ENCODE measurements at places on chromosomes 1 and 21.

GRCh38 chr1:205739348-205740160 is 10.4 kb downstream of the NUCKS1 start:
- no peak for DNase-seq

- no peak for DNase-seq
These were observed 60.6 kb upstream of the TLR5 start for GRCh38 chr1:223203694-223204093.

- DNase-seq: peak; percentile 92
These were observed 18.0 kb downstream of the BMP8A start for GRCh38 chr1:39509360-39510009.

GRCh38 chr1:111909030-111909429 is 80.4 kb downstream of the KCND3 start:
- DNase-seq: no peak

DNA sequence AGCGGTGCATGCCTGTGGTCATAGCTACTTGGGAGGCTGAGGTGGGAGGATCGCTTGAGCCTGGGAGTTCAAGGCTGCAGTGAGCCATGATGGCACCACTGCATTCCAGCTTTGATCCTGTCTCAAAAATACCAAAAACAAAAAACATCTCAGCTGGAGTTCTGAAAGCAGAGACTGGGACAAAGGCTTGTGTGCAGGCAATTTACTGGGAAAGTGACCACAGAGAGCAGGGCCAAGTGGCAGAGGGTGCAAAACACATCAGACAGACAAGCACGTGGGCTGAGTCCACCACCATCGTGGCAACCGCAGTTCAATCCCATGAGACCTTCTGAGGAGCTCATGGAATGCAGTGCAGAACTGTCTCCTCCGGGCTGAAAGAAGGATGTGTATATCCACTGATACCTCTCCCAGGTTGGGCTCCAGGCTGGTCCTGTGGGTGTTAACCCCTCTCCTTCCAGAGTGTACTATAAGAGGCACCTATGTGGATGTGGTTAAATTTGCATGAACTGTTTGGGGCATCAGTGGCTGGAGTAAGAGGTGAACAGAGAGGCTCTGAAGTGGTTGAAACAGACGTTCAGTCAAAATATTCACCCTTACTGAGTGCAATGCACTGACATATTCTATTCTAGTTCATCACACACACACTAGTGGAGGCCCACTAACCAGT is 10.8 kb downstream of the PIGP start:
- DNase-seq: no peak

DNA sequence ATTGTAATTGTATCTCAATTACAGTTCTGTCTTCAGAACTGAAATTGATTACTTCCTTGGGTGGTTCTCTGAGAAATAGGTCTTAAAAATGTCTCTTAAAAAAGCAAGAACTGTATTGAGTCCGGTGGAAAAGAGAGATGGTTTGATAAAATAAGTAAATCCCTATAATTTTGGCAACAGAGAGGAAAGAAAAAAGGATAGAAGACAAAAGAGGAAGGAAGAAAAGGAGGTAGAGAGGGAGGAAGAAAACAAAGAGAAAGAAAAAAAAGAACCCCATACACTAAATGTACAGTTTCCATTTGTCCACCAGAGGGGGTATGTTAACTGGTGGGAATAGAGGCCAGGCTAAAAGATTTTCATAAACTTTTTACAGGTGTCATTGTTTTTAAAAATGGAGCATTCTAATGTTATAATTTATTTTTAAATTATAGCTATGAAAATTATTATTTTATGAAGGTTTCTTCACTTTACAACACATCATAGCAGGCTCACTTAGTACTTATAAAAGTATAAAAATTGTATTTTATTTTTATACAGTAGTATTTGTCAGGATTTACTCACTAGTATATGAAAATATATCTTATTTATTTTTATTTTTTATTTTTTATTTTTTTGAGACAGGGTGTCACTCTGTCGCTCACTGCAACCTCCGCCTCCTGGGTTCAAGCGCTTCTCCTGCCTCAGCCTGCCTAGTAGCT is 2.1 kb upstream of the UBE2T start:
- DNase-seq: peak; percentile 81

GRCh38 chr1:11067716-11068599 is 8.1 kb upstream of the SRM start:
- DNase-seq: no peak

- DNase-seq: no peak
These were observed 40.9 kb downstream of the PTGFRN start for GRCh38 chr1:116950517-116951199.

DNA sequence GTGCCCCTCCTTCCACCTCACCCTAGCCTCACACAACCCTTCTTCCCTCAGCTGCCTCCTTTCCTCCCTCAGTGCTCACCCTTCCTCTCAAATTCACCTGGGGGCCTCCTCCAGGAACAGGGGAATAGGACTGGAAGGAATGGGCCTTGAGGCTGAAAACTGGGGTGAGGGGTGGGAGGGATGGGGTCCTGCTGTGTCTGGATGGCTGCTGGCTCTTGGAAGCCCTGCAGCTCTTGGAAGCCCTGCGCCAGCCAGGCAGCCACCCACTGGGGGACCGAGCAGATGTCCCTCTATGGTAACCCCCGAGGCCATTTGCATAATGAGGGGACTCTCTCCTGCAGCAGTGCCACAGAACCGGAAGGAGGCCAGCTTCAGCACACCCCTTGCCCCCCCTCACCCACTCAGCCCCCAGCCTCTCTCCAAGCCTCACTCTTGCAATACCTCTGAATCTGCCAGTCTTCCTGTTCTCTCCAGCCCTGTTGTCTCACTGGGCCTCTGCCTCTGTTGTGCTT is 85.2 kb downstream of the KIRREL1 start:
- no peak for DNase-seq

DNA sequence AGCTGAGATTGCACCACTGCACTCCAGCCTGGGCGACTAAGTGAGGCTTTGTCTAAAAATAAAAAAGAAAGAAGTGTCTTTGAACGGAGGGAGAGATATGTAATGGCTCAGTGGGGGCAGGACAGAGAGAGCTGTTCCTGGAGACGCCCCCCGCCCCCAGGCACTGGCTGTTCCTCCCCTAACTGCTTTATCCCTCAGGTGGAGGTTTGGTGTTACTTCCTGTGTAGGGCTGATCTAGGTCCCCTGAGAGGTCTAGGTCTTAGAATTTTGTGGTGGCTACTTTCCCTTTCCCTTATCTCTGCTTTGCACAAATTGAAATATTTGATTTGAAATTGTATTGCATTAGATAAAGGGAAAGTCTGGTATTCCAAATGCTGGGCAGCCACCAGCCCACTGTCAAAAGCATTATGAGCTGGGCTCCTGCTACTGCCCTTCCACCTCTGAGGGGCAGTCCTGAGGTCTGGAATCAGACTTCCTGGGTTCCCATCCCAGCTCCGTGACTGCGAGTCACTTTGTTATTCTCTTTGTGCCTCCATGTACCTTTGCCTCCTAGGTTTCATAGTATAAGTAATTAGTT is 134.8 kb upstream of the KIF26B start:
- DNase-seq: no peak

DNA sequence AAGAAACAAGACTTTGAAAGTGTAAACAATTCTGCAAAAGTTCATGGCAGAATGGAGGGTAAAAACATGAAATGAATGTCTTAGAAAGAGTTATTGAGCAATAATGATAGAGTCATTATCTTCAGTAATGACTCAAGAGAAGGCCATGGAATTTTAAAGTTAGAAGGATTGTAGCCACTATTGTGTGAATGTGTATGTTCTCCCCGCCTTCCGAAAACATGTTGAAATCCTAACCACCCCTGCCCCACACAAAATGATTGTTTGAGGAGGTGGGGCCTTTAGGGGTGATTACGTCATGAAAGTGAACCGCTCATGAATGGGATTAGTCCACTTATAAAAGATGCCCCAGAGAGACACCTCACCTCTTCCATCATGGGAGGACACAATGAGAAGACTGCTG is 93.8 kb upstream of the CCDC190 start:
- no peak for DNase-seq

- DNase-seq: peak; percentile 61
These were observed 23.4 kb downstream of the MAPKAPK2 start for GRCh38 chr1:206708058-206708457.

DNA sequence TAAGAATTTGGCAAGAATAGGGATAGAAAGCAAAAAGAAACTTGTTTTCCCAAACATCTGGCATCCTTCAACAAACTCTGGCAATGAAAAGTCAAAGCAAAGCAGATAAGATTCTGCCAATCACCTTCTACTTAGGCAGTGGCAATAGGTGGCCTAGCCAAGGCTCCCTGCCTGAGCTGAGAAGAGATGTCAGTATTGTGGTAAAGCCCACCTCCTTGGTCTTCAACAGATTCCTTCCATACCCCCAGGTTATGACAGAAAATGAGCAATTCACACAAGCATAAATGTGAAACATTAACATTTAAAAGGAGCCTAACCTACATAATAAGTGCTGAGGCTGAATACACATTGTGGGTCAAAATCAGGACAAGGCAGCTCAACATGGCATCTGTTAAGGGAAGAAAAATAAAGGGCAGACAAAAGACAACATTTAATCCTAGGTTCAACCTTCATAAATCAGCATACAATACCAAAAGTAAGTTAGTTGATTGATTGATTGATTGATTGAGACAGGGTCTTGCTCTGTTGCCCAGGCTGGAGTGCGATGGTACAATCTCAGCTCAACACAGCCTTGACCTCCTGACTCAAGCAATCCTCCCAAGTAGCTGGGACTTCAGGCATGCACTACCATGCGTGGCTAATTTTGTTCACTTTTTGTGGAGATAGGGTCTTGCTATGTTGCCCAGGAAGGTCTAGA is 123.1 kb downstream of the AKT3 start:
- no peak for DNase-seq

DNA sequence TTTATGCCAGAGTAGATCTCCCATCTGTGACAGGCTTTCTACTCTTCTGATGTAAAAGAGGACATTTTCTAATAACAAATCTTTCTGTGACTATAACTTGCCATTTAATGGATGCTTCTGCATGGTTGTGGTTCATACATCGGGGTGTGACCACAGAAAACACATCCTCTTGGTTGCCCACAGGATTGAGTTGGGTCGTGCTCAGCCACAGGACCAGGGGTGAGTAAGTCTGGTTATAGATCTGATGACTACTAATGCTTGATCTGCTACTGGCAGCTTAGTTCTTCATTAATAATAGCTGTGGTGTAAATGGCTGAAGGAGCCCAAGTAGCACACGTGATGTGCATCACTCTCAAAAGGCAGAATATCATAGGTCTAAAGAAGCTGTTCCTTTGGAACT is 328.2 kb downstream of the RWDD3 start:
- no peak for DNase-seq

GRCh38 chr1:215421744-215422143 is 145.4 kb upstream of the KCTD3 start:
- no peak for DNase-seq

DNA sequence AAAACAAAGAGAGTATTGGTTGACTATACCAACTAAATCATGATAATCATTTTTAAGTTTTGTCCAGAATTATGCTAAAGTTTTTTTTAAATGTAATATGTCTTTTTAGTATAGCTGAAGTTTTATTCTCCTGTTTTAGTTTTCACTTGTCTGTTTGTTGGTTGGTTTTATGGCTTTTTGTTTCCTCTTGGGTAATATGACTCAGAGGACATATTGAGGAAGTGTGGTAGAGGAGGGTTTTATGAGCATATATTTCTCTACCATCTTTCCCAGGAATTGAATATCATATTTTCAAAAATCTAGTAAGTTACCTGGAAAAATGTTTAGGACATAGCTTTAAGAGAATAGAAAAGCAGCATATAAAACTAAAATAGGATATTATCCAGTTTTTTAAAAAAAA is 68.6 kb upstream of the MCOLN3 start:
- DNase-seq: no peak

GRCh38 chr1:10866321-10867093 is 70.1 kb upstream of the CASZ1 start:
- DNase-seq: no peak

DNA sequence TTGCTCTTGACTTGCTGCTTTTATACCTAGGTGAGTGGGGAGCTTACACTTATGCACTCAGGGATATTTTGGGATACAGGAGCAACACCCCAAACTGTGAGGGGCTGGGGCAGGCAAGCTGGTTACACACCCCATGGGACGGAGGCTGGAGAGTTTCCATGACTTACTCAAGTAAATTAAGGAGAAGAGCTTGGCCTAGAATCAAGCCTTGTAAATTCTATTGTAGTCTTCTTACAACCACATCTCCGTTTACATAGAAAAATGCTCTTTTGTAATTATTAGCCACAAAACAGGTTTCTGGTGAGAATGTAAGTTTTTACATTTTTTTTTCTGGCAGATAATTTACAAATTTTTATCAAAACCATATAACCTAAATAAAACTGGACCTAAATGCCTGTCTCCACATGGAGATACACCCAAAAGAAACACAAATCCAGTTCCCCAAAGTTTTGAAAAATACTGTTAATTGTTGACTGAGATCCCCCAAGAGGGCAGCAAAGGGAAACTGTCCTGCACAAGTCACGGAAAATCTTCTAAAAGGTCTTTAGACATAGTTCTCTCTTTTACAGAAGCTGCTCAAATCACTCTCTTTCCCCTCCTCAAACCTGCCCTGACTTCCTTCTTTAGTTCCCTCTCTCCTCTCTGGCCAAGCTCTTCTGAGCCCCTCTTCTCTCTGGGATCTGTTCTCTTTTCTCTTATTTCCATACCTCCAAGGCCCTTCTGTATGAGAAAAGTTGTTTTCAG is 134.0 kb downstream of the HIVEP3 start:
- no peak for DNase-seq

- no peak for DNase-seq
These were observed 113.1 kb upstream of the IRF2BP2 start for GRCh38 chr1:234722904-234723720.

DNA sequence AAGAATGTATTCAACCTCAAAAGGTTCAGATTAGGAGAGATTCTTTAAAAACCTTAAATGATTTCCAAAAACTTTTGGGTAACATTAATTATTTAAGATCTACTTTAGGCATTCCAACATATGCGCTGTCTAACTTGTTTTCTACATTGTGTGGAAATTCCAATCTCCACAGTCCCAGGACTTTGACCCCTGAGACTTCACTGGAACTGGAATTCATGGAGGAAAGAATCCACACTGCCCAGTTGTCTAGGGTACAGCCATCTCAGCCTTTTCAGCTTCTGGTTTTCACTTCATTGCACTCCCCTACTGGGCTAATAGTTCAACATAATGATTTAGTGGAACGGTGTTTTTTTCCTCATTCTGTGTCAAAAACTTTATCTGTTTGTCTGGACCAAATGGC is 161.5 kb downstream of the IER5 start:
- DNase-seq: no peak

GRCh38 chr1:33249422-33249821 is 6.9 kb upstream of the ZNF362 start:
- DNase-seq: no peak

- peak; percentile 27 for DNase-seq
These were observed 2.6 kb downstream of the ARPC5 start for GRCh38 chr1:183632964-183633363.

DNA sequence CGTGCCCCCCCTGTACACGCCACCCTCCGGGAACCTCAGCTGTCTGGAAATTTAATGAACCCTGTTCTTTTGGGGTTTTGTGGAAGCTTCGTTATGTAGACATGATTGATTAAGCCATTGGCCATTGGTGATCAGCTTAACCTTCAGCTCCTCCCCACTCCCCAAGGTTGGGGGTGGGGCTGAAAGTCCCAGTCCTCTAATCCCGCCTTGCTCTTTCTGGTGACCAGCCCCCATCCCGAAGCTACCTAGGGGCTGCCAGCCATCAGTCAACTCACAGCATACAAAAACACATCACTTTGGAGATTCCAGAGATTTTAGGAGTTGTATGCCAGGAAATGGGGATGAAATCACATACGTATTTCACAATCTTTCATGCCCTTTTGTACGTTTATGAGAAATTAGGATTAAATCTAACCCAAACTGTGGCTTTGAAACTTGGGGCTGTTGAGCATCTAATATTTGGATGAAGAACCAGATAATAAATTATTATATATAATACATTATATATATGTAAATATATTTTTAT is 52.3 kb downstream of the BACE2 start:
- no peak for DNase-seq
